Stimulated activated naive CD8-positive, alpha-beta T cell treated with anti-CD3 and anti-CD28 coated beads, Interleukin-15, Interleukin-2, amounts not matched to agents 100 U/mL and 50 U/mL, for 24 hours (primary cell): ENCODE measurements at places on chromosomes 4 and X.

GRCh38 chr4:177041356-177041755, 248.6 kb upstream of the VEGFC start:
- no peak for DNase-seq

DNA sequence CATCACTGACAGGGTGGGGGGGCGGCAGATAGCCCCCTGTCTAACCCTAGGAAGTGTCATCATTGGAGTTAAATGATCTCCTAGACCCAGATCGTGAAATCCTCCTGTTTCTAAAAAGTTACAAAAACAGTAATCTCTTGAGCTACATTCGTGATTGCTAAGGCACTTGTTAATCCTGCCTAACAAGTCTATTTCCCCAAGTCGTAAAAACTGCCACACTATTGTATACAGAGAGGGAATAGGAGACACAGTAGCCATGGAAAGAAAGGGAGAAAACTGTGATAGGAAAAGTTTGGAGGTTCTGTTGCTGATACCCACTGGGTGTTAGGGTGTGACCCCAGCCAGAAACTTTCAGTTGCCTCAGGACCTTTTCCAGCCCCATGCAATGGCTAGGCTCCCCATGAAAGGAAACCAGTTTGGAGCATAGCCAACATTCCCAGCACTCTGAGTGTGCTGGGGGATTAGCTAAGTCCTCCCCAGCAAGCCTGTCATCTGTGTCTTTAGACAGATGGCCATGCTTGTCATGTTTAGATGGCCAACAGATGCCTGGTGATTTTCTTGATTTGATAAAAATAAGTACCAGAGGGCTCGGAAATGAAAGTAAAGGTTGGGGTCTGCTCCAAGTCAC, 63.3 kb upstream of the ANXA10 start:
- no peak for DNase-seq

DNA sequence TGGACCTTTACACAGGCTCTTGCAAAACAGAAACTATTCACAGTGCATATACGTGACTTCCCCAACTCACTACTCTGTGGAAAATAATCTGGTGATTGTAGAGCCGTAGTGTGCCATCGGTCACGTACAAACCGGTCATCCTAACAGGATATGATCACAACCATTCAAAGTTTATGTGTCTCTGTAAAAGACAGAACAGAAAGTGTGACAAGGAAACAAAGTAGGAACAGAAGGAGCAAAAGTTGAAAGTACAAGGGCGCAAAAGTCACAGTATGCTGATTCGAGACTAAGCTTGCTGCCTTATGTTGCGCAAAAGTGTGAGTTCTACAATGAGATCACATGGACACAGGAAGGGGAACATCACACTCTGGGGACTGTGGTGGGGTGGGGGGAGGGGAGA, 18.6 kb downstream of the MEPE start:
- no peak for DNase-seq

- no peak for DNase-seq
These were observed 13.2 kb upstream of the COX7B2 start for GRCh38 chr4:46922205-46922604.

- peak; percentile 26 for DNase-seq
These were observed 20.5 kb upstream of the CD40LG start for GRCh38 chrX:136627409-136627808.

- no peak for DNase-seq
These were observed 168.2 kb downstream of the COL25A1 start for GRCh38 chr4:109134268-109134667.

- DNase-seq = peak; percentile 53
These were observed 5.1 kb upstream of the PLCXD1 start for GRCh38 chrX:275967-276580.

GRCh38 chrX:15146515-15146914, 123.4 kb downstream of the ASB9 start:
- DNase-seq = peak; percentile 40

- no peak for DNase-seq
These were observed 31.5 kb upstream of the NAA11 start for GRCh38 chr4:79357365-79357764.

GRCh38 chr4:48129307-48130014, 4.6 kb downstream of the TXK start:
- DNase-seq = peak; percentile 63

DNA sequence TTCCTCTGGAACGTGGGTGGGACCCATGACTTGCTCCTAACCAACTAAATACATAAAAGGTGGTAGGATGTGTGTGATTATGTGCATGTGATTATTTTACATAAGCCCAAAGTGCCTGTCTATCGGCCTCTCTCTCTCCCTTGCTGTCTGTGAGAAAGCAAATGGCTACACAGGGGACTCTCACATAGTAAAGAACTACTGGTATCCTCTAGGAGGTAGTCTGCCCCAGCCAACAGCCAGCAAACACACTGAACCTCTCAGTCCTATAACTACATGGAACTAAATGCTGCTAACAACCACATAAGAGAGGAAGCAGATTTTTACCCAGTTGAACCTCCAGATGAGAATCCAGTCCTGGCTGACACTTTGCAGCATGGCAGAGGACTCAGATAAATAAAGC, 1249.4 kb downstream of the ADGRL3 start:
- DNase-seq = no peak

- DNase-seq = no peak
These were observed 187.9 kb downstream of the KDR start for GRCh38 chr4:54937501-54937900.

DNA sequence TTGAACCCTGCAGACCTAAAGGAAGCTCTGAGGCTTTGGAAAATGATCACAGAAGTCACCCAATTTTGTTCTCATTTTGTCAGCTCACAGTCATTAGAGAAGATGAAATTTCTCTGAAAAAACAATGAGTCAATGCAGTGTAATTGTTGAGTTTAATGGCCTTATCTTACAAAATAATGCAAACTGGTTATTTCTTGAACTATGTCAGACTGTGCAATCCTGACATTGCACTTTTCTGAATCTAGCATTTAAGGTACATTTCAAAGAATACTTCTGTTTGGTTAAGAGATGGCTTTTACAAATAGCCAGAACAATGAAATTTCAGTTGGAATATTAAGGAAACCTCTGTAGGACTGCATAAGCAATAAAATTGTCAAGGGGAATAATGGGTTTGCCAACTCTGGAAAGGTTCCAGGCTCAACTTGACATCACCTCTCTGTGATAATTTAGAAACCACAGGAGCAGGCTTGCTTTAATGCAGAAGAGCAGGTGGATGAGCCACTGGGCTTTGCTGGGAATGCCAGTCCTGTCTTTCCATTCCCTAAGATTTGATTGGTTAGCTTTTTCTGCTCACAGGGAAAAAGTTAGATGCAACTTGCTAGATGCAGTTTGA, 222.8 kb downstream of the FRMPD4 start:
- no peak for DNase-seq

- no peak for DNase-seq
These were observed 23.2 kb upstream of the FAM90A26 start for GRCh38 chr4:9146967-9147366.

GRCh38 chr4:134537701-134538100, 336.1 kb upstream of the PABPC4L start:
- no peak for DNase-seq

- DNase-seq = peak; percentile 57
These were observed 26.8 kb upstream of the TMEM184C start for GRCh38 chr4:147590249-147590920.

DNA sequence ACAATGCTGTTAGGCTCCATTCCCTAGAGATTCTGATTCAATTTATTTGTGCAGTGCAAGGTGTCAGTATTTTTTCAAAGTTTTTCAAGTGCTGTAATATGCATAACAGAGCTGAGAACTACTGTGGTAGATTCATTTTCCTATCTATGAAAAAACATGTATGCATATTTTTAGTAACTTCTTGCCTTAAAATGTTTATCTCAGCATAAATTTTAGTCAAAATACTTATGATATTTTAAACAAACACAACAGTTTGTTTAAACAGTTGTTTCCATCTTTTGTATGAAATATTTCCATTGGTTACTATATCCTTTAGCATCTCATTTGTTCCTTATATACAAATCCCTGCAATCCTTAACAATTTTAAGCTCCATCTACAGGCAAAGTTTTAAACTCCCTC, 624.8 kb upstream of the ADGRL3 start:
- DNase-seq = no peak

DNA sequence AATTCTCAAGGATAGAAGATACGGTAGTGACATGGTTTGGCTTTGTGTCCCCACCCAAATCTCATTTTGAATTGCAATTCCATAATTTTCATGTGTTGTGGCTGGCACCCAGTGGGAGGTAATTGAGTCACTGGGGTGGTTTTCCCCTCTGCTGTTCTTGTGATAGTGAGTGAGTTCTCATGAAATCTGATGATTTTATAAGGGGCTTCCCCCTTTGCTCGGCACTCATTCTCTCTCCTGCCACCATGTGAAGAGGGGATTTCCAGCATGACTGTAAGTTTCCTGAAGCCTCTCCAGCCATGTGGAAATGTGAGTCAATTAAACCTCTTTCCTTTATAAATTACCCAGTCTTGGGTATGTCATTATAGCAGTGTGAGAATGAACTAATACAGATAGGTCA, 8.5 kb upstream of the SPANXN4 start:
- DNase-seq = peak; percentile 2

DNA sequence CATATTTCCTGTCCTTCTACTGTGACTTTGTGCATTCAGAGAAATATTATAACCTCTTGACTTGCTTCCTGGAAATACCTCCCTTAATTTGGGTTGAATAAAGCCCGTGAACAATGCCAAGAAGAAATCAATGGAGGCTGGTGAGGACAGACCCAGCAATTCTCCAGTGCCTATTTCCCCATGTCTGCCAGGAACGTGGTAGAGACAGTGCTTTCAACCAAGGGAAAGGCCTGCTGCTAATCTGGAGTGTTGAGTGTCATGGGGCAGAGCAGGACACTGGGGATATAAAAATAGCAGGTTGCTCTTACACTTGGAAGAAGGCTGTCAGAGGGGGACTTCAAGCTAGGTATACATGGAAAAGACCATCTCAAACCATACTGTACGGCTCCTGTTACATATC, 19.9 kb downstream of the TSC22D3 start:
- no peak for DNase-seq

- no peak for DNase-seq
These were observed 6.6 kb downstream of the CCDC110 start for GRCh38 chr4:185464887-185465286.

DNA sequence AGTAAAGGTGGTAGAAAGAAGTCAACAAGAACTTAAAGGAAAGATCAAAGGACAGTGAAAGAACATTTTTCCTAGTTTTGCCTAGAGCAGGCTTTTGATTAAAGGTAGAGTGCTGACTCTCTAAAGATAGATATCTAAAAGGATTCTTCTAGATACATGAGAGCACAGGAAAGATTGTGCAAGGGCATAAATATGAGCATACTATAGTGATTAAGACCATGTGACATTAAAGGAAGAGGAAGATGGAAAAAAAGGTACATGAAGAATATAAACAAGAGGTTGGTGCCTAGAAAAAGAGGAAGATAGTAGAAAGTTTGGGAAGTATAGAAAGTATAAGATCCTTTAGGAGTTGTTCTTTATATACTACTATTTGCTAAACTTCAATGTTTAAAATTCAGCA, 26.1 kb upstream of the TET2 start:
- no peak for DNase-seq

- no peak for DNase-seq
These were observed 114.9 kb upstream of the FAM9B start for GRCh38 chrX:9148615-9149399.

- DNase-seq = no peak
These were observed 128.9 kb downstream of the CEP135 start for GRCh38 chr4:56077676-56078075.

GRCh38 chr4:5024673-5025072, 5.4 kb upstream of the CYTL1 start:
- DNase-seq = no peak

- DNase-seq = no peak
These were observed 28.5 kb upstream of the PRRG1 start for GRCh38 chrX:37320541-37321203.

DNA sequence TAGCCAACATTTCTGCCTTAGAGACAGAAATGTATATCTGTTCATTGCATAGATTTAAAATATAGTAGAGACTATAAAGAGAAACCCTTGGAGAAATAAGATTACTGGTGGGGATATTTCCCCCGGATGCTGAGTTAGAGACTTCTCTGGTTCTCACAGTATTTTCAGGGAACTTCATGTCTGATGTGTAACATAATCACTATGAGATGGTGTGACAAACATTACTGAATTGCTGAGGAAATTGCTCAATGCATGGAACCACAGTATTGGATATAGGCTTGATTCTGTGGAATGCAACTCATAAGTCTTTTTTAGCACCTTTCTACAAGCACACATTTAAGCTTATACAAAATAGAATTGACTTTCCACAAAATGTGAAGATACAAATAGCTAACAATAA, 152.7 kb downstream of the SOWAHB start:
- no peak for DNase-seq

DNA sequence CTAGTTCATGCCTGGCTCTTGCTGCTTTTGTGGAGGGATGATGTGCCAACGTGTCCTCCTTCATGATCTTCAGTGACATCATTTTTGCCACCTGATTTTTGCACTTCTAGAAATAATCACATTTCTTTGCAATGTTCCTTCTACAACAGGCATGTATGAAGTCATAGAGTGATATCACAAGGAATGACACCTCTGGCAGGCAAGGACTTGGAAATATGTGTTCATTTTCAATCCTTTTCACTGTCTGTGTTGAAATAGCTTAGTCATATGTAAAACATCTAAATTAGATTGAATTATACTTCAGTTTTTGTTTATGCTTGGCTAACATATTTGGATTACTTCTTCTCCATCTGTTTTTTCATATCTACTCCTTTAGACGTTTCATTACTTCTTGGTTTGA, 221.2 kb upstream of the STK26 start:
- no peak for DNase-seq

GRCh38 chr4:186534056-186534455, 21.3 kb downstream of the MTNR1A start:
- no peak for DNase-seq

GRCh38 chr4:18419780-18420179, 398.2 kb upstream of the LCORL start:
- DNase-seq = no peak

- DNase-seq = peak; percentile 58
These were observed 644.1 kb downstream of the MID1IP1 start for GRCh38 chrX:39445336-39445735.

GRCh38 chrX:66013194-66013816, 26.6 kb downstream of the VSIG4 start:
- no peak for DNase-seq

- DNase-seq = no peak
These were observed 129.7 kb downstream of the RAPGEF2 start for GRCh38 chr4:159232465-159233106.

GRCh38 chr4:92483341-92483740, 179.6 kb downstream of the GRID2 start:
- DNase-seq = no peak

DNA sequence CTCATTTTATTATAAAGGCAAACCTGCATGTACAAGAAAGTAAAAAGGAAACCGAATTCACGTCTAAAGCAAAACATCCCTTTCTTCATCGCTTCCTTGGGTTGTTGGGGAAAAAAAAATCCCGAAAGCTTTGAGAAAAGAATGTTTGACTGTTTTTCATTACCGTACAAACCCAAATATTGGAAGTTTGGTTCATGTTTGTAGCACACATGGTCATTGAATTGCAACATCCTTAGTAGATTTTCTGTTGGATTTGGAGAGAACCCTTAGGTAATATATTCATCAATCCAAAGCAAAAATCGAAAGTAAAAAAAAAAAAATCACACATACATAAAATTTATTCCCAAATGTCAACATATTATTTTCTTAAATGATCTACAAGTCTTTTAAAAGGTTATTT, 420.3 kb downstream of the MAPK10 start:
- DNase-seq = no peak
